Colonic mucosa (tissue), 4 donors: ENCODE measurements at places on chromosomes 3 and 15.

GRCh38 chr3:101926594-101927105 lies 77.3 kb downstream of the NFKBIZ start:
- no peak for DNase-seq

GRCh38 chr15:99252326-99252725 lies 1.0 kb downstream of the LRRC28 start:
- DNase-seq = peak; percentile 44

GRCh38 chr3:31536497-31536896 lies 3.8 kb downstream of the STT3B start:
- no peak for DNase-seq

DNA sequence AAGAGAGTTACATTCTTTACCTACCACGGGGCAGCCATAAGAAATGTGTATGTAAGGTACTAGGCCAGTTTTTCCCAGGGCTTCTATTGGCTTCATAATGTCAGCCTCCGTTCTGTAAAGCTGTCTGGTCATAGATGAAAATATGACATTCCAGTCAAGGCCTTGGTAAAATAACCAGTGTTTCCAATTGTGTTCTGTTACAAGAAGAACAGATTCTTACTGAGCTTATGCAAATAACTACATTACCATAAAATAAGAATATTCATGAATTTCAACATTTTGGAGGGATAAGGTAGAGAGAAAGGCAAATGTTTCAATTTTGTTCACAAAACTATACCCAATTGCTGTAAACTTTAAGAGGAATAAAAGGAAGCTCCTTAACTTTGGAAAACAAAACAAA lies 315.5 kb downstream of the THSD4 start:
- no peak for DNase-seq

DNA sequence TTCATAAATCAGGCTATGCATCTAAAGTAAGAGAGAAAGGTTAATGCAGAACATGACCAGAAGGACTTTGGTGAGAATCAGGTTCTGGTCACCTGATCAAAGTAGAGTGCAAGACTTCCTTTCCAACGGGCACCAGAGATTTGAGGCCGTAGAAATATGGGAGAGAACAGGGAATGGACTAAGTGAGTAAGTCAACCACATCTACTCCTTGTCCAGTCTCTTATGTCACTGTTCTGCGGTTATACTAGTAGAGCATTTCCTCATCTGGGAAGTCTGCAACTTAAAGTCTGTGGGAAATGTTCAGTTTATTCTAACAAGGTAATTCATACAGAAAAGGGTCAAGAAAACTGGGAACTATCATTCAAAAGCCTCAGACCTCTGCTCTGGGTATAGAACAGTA lies 232.8 kb downstream of the CPNE4 start:
- no peak for DNase-seq

DNA sequence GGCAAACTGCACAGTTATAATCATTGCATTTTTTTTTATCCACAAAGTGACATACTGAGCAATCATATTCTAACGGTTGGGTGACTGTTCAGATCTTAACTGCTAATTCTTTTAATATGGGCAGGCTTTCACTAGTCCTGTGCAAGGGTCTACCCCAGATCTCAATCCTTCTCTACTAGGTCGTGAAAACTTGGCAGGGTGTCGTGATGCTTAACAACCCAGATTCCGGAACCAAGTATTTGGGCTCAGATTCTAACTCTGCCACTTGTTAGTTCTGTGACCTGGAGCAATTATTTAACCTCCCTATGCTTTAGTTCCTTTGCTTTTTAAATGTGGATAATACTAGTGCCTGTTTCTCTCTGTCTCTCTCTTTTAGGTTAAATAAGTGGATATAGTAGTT lies 16.4 kb upstream of the ALDH1A2 start:
- no peak for DNase-seq

DNA sequence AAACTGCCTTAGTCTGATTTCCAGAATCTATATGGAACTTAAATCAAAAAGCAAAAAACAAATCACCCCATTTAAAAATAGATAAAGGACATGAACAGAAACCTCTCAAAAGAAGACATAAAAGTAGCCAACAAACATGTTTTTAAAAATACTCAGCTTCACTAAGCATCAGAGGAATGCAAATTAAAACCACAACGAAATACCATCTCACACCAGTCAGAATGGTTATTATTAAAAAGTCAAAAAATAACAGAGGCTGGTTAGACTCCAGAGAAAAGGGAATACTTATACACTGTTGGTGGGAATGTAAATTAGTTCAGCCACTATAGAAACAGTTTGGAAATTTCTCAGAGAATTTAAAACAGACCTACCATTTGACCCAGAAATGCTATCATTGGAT lies 367.9 kb downstream of the ZIC4 start:
- DNase-seq = no peak

DNA sequence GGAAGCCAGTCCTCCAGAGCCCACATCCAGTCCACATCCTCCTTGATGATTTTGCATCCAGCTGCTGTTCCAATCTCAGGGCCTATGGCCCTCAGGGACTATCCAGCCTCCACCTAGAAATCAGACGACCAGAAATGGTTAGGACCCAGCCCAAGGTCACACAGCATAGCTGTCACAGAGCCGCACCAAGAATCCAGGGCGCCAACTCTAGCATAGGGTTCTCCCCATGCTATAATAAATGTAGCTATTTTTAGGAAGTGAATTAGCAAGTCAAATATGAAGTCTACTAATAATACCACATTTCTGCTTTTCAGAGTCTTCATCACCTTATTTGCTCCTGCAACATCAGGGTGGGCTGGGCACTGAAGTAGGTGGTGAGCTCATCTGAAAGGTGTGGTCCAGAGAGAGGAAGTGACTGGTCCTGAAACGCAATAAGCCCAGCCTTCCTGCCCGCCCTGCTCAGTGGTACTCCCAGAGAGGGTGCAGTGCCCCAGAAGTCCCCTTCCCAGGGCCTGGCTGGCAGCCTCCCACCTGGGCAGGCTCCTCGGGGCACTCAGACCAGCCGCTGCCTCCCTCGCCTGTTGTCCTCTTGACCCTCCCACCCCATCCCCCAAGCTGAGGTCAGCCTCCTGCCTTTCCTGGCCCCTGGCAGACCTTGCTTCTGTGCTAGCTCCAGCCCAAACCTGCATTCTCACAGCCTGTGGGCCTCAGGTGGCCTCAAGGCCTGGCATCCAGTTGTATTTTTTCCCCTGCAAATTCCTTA lies 17.6 kb upstream of the CYP11A1 start:
- no peak for DNase-seq
